Fibroblast of villous mesenchyme (primary cell): ENCODE measurements at places on chromosomes 5 and 9. TPM values are rescaled to one million over a fixed set of nuclear protein-coding genes. Genes with fewer than 3 reads are reported as not detected.

Gene TRIP13
- total RNA-seq: 16.8 and 29.8 TPM in 2 replicates

Gene PCDH12
- total RNA-seq: under 0.01 TPM in 1 of 2 replicates, not detected in the other

Gene SPINK4
- not detected in 2 replicates for total RNA-seq

Gene SLC34A3
- under 0.01 TPM in 1 of 2 replicates, not detected in the other for total RNA-seq

Gene CCNI2
- total RNA-seq: under 0.01 TPM in 1 of 2 replicates, not detected in the other

Gene SMIM3
- total RNA-seq: 41.5 and 49.9 TPM in 2 replicates

Gene IL9
- not detected in 2 replicates for total RNA-seq

Gene FGD3
- under 0.01 TPM in 1 of 2 replicates, not detected in the other for total RNA-seq

Gene DAPK1
- 3.9 and 8.6 TPM in 2 replicates for total RNA-seq

Gene NIPAL4
- 1.7 and 2.3 TPM in 2 replicates for total RNA-seq

Gene STPG3
- not detected in 2 replicates for total RNA-seq

Gene TSSK1B
- total RNA-seq: 0.43 and 0.64 TPM in 2 replicates

Gene GABRA1
- total RNA-seq: not detected in 2 replicates

Gene SV2C
- total RNA-seq: not detected in 2 replicates

Gene PCDHB15
- under 0.01 TPM in 2 replicates for total RNA-seq

Gene FOXI1
- total RNA-seq: not detected in 2 replicates

Gene DMGDH
- 4.5 and 6.9 TPM in 2 replicates for total RNA-seq

Gene RUSC2
- total RNA-seq: 24.2 and 33.2 TPM in 2 replicates

Gene NR6A1
- total RNA-seq: under 0.01 and 0.32 TPM in 2 replicates
